Activated T-helper 9 cell treated with anti-CD3 and anti-CD28 coated beads, Interleukin-2, amount 50 U/mL, for 16 hours (primary cell): ENCODE measurements at places on chromosomes 1 and 21.

DNA sequence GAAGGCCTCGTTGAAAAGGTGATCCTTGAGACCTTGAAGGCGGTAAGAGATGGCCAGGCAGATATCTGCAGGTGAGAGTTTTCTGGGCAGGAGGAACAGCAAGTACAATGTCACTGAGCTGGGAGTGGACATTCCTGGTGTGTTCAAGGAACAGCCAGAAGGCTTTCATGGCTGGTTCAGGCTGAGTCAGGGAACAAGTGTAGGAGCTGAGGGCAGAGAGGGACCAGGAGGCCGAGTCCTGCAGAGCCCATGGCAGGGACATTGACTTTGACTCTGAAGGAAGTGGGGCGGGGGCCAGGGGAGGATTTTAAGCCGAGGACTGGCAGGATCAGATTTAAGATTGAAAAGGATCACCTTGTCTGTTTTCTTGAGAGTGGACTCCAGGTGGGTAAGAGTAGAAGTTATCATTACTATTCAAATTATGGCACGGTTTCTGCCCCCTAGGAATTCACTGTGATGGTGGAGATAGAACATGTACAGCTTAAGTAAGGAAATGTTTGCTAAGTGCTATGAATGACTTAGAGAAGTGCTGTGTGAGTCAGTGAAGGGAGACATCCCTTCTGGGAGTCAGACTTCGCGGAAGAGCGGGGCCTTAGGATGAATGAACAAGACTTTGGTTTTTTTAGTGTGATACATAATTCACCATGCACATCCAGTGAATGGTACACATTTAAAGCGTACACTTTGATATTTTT lies 202.3 kb downstream of the KIF26B start:
- no peak for DNase-seq

GRCh38 chr1:108000620-108001111 lies 35.7 kb upstream of the VAV3 start:
- no peak for DNase-seq

DNA sequence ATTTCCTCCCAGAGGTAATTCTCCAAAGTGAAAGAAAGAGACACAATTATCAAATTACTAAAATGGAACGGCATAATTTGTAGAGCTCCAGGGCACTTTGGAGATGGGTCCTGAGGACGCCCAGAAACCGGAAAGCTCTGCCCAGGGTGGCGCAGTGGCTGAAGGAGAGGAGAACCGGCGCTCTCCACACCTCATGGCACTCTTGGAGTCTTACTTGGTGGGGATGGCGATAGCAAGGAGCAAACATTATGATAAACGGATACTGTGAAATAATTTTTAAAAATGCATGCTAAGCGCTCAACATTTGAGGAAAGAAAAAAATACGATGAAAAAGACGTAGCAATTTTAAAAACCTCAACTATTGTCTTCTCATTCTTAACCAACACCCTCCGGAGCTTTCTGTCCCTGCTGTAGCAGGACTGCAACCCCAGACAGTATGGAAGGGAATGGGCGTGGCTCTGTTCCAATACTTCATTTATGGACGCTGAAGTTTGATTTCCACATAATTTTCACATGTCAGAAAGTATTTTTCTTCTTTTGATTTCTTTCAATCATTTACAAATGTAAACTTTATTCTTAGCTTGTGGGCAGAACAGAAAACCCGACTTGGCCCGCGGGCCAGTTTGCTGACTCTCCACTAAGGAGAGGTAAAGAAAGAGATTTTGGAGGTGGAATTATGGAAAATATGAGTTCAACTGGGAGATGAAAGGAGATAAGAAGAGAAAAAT lies 1.1 kb downstream of the S100A11 start:
- DNase-seq = no peak

DNA sequence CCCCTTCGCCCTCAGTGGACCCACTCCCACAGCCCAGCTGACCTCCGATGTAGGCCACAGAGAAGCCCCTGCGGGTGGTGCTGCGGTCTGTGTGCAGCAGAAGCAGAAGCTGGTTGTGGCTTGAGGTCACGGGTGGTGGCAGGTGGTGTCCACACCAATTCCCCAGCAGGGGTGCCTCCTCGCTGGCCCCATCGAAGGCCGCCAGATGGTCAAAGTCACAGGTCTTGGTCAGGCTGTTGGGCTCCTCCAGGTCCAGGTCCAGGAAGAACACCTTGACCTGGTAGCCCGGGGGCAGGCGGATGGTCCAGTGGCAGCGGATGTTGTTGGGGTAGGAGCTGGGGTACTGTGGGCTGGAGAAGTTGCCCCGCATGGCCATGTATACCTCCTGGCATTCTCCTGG lies 13.1 kb downstream of the CDCP2 start:
- DNase-seq = no peak

GRCh38 chr1:36658838-36659237 lies 176.1 kb upstream of the CSF3R start:
- no peak for DNase-seq

DNA sequence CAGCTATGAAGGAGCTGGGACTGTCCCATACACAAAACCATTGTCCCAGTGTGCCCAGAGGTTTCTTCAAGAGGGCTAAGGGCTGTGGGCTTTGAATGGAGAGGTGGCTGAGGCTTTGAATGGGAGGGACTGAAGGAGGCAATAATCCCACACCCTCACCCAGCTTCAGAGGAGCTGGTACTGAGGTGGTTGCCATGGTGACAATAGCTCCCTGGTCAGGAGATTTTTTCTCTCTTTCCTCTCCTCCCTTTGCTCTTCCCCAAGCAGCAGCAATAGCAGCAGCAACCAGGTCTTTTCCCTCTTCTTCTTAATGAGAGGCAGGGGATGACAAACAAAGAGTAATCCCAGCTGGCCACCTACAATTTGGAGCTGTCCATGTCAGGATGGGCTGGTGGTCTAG lies 1.6 kb downstream of the HPCAL4 start:
- no peak for DNase-seq

GRCh38 chr1:224540535-224540934 lies 75.6 kb upstream of the CNIH3 start:
- DNase-seq = no peak
